ENCODE measurements at places on chromosomes 13 and 19.

DNA sequence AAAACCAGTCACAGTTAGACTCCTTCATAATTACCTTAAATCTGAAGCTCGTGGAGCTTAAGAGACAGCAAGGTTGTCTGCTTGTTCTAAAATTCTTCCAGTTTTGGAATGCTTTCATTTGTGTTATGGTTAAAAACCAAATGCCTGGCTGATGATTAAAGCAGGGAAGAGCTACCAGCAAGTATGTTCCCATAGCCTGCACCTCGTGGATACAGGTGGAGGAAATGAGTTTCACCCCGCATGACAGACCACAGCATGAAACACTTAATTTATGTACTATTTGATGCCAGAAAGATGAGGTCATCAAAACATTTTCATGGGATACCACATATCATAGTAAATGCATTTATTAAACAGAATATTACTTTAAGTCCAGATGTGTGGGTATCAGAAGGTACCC, 416 bp upstream of the DOCK9 start:
- DNase-seq: no peak

DNA sequence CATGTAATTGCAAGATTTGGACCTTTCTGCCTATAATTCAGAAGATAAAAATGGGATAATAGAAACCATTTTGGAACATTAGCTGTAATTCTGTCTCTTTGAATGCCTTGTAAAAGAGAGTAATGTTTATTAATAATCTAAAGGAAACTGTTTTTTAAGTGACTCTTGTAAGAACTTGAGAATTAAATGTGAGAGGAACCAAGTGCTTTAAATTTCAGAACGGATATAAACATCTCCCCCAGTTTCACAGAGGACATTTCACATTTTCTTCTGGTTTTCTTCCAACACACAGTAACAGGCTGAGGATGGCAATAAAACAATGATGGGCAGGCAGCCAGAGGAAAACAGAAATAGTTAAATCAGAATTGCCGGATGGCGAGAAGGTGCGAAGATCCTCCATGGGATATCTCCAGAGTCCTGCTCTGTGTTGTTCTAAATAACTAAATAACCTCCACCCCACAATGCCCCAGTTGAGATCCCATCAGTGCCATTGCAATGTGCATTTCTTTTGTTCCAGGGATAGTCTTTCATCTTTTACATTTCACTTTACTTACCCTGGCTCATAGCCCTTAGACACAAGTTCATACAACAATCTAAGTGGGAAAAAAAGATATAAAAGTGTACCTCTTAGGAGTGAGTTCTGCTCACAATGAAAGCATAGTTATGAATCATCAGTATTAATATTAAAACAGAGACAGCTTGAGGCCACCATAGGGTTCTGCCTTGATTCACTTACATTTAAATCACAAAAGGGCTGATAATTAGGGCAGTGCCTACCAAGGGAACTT, 73.3 kb downstream of the TNFRSF19 start:
- no peak for DNase-seq

DNA sequence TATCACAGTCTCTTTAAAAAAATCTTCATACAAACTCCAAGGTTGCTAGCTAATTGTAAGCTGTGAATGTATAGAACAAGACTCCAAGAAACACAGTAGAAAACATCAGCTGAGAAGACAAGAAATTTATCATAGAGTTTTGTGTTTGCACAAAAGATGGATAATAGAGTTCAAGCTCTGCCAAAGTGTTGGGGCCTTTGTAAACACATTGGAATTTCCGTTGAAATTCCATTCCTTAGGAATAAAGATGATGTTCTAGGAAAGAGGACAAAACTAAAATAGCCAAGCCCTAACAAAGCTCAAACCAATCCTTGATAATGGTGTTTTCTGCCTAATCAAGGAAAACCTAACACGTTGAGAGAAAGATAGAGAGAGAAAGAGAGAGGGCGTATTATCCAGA, 20.6 kb downstream of the LRRC63 start:
- no peak for DNase-seq

GRCh38 chr19:55034751-55035150, 3.3 kb downstream of the GP6 start:
- no peak for DNase-seq

- DNase-seq: no peak
These were observed 179.2 kb downstream of the SHISA2 start for GRCh38 chr13:25872481-25873241.

DNA sequence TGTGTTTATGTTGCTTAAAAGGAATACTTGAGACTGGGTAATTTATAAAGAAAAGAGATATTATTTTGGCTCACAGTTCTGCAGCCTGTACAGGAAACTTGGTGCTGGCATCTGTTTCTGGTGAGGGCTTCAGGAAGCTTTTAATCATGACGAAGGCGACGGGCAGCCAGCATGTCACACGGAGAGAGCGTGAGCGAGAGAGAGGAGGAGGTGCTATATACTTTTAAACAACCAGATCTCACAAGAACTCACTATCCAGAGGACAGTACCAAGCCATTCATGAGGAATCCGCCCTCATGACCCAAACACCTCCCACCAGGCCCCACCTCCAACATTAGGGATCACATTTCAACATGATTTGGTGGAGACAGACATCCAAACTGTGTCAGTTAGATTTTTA, 163.4 kb upstream of the TSC22D1 start:
- no peak for DNase-seq

- DNase-seq: no peak
These were observed 77.2 kb upstream of the ARHGEF7 start for GRCh38 chr13:111037927-111038326.

GRCh38 chr13:53160211-53160610, 131.6 kb downstream of the OLFM4 start:
- DNase-seq: no peak

GRCh38 chr19:9941671-9942070, 5.4 kb upstream of the OLFM2 start:
- no peak for DNase-seq

GRCh38 chr19:35963514-35963913, 27.3 kb downstream of the LRFN3 start:
- DNase-seq: no peak

GRCh38 chr19:6232601-6233055, 47.1 kb downstream of the MLLT1 start:
- DNase-seq: no peak

DNA sequence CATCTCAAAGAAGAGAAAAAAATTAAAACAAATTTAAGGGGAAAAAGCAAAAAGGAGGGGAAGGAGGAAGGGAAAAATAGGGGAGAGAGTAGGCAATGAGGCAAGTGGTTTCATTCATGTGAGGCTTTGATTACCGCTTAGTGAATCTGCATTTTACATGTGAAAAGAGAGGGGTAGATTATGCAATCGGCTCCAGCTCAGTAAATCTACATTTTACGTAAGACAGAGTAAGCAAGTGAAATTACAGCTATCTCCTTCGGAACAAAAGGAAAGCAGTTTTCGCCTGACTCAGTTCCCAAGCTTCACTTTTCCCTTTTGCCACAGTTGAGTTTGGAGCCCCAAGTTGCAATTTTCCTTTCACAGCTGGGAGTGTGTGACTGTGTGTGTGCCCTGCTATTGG, 16.0 kb upstream of the OLFM2 start:
- DNase-seq: no peak

GRCh38 chr19:30049226-30049625, 107.2 kb downstream of the URI1 start:
- DNase-seq: no peak

DNA sequence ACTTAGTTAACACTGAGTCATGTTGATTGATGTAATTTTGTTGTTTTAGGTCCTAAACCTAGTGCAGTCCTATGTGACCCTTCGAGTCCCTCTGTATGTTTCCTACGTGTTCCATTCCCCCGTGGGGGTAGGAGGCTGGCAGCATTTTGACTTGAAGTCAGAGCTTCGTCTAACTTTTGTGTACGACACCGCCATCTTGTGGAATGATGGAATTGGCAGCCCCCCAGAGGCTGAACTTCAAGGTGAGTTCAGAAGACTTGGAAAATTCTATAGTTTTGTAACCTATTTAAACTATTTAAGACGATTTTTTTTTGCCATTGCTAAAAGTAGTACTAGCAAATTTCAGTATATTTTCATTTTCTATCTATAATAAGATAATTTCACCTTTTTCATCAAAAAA, 117.9 kb downstream of the STOML3 start:
- peak; percentile 9 for DNase-seq

- no peak for DNase-seq
These were observed 6.5 kb downstream of the CCNA1 start for GRCh38 chr13:36438594-36439483.

- DNase-seq: no peak
These were observed 9.4 kb downstream of the LTBP4 start for GRCh38 chr19:40610396-40611064.

DNA sequence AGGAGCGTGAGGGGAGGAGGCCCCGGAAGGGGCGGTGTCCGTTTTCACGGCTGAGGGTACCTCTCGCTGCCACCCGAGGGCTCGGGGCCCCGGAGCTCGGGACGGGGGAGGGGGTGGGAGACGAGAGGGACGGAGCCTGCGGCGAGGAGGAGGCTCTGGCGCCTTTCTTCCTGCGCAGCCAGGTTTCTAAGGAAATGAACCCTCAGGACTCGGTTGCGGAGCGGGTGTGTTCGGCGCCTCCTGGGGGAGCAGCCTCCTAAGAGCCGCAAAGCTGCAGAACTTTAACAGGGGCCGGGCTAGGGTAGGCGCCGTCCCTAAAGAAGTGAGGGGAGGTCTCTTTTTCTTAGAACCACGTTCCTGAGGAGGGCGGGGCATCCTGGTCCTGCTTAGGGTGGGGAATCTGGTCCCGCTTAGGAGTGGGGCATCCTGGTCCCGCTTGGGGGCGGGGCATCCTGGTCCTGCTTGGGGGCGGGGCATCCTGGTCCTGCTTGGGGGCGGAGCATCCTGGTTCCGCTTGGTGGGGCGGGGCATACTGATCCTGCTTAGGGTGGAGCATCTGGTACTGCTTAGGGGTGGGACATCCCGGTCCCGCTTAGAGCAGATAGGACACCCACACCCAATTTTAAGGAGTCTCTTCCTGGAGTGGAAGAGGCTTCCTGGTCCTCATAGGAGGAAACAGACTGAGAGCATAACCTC, 6.2 kb downstream of the SYT5 start:
- peak; percentile 33 for DNase-seq

- DNase-seq: no peak
These were observed 3.8 kb downstream of the HSPBP1 start for GRCh38 chr19:55275851-55276719.
